Thymus (tissue), 14 donors: ENCODE measurements at places on chromosomes 1 and 21.

DNA sequence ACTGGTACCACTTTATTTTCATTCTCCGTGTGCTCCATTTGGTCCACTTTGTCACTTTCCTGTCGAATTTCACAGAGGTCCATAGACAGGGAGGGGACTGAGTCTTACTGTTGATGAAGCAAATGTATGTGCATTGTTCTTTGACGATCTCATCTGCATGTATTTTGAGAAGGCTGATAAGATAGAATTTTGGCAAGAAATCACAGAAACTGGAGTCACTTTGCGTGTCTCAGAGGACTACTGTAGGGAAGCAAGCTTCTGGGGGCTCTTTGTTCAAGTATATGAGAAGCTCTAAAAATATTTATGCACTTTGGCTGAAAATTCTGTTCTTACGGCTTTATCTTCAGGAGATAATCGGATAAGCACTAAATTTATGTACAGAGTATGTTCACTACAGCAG, 78.1 kb downstream of the PCBP3 start:
- no peak for DNase-seq

GRCh38 chr1:57461405-57461804, 37.5 kb upstream of the DAB1 start:
- no peak for DNase-seq

DNA sequence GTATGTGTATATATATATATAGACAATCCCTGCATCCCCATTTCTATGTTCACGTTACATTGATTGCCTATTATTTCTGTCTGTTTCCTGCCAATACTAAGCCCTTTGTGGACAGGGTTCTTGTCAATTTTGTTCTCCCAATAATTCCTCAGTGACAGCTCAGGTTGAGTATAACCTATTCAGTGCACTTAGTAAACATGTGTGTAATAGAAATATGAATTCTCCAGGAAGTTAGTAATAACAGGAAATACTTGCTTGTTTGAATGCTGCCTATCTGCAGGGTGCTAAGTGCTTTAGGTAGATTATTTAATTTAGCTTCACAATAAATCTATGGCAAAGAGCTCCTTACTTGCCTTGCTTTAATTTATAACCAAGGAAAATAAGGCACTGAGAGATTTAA, 52.8 kb upstream of the PTGFR start:
- no peak for DNase-seq

DNA sequence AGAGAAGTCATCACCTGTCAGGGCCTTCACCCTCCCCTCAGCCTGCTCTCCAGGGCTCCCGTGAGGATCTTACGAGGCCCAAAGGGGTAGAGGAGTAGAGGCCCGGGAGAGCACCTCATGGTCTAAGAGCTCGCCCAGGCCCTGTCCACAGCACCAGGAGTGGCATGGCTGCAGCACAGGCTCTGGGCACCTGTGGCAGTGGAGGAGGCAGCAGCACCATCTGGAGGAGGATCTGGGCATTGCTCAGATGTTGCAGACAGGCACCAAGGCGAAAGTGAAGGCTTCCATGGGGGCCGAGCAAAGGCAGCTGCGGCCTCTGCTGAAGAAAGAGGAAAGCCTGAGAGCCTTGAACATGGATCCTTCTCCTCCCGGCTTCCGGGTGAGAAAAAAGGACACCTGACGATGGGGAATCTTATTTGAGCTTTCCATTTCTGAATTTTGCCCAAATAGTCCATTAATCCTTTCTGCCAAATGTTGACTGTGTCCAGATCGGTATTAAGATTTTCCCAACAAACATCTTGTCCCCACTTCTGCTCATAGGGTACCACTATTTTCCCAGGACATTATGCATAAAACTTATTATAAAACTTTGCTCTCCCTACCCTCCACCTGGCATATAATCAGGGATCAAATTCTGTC, 604.7 kb downstream of the PTPRC start:
- peak; percentile 65 for DNase-seq

GRCh38 chr1:9558946-9559545, 19.8 kb downstream of the SLC25A33 start:
- DNase-seq = no peak

- DNase-seq = no peak
These were observed 13.8 kb upstream of the PTTG1IP start for GRCh38 chr21:44887126-44887806.

DNA sequence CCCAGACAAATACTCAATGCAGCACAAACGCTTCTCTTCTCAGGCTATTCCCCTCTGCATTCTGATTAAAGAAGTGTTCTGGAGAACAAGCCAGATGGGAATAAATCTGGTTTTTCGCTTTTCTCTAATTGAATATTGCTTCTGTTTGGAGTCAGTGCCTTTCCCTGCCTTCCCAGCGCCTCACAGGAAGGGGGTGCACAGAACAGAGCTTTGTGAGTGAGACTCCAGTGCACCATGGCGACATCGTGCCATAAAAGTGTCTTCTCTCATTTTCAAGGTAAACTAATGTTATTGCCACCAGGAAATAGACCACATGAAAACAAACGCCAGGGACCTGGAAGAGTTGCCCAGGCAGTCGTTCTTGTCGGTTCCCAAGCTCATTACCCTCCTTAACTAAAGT, 43.6 kb upstream of the SLC45A1 start:
- no peak for DNase-seq

- no peak for DNase-seq
These were observed 8.5 kb upstream of the RHBG start for GRCh38 chr1:156360534-156360933.
